ENCODE measurements at places on chromosomes 3 and 15. TPM values are rescaled to one million over a fixed set of nuclear protein-coding genes. Genes with fewer than 3 reads are reported as not detected.

DNA sequence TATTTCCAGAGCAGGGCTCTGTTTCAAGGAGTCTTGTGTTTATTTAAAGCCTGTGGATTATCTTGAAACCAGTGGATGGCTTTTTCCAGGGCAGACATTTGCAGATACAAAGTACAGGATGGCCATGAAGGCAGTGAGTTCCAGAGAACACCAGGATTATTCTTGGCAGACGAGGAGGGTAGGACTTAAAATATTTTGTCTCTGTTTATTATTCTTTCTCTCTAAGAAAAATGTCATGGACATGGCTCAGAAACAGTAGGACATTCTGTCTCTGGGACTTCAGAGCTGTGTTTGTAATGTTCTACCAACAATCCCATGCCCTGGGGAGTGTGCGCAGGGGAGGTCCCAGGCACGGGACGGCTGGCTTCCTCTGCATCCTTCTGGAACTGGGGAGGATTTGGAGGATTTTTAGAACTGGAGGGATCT lies 125.9 kb downstream of the ATP10A start:
- no peak for DNase-seq
- H3K27ac ChIP-seq: peak overlapping the region; percentile 70
- no peak overlapping the region for H3K4me3 ChIP-seq

DNA sequence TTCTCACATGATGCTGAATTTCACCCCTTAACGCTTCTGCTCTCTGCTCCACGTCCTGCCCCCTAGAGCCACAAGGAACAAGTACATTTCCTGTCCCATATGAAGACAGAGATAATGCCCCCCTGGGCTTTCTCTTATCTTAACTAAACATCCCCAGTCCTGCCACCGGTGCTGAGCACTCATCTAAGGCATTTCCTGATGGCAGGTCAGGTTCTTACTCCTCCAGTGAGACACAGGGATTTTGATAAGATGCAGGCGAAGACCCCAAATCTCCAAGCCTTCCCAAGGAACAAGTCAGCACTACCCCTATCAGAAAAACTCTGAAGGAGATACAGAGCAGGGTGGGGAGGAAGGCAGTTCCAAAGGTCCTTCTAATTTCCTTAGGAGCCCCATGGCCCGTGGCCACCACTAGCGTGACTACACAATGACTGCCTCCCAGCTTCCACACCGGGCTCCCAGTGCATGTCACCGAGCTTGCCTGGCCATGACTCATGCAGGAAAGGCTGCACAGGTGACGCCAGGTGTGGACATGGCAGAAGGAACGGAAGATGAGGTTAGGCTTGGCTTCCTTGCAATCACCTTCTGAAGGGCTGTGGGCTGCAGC lies 152.9 kb downstream of the XXYLT1 start:
- peak overlapping the region; percentile 31 for H3K27ac ChIP-seq
- H3K4me3 ChIP-seq: no peak overlapping the region
- no peaks in the 10 kb centered on the region for H3K36me3 ChIP-seq
- peaks cover 5% of the 10 kb centered on the region for H3K4me1 ChIP-seq
- DNase-seq: peak; percentile 82
- no peaks in the 10 kb centered on the region for H3K27me3 ChIP-seq

DNA sequence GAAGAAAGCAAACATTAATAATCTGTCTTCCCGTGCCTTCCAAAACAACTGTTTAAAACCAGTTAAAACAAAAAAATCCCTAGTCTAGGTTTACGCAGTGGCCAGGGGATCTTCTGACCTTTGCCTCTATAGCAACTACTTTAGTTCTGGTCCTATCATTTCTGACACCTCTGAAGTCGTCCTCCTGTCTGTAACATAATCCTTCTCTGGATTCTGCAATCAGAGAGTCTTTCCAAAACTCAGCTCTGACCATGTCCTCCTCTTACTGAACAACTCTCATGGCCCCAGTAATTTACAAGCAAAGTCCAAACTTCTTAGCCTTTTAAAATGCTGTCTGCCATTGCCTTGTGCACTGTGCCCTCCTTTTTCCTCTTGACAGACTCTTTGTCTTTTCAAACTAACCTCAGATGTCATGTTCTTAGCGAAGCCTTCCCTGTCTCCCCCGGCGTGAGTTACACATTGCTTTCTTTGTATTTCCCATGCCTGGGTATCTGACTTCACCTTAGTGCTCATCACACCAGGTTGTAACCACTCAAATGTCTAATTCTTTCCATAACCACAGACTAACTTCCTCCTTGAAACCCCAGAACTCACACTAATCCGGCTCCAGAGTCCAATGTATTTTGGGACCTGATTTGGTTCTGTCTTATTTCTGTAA lies 105.2 kb upstream of the BNIP2 start:
- no peak for DNase-seq
- H3K27ac ChIP-seq: no peak overlapping the region
- H3K27me3 ChIP-seq: no peaks in the 10 kb centered on the region
- H3K36me3 ChIP-seq: no peaks in the 10 kb centered on the region

DNA sequence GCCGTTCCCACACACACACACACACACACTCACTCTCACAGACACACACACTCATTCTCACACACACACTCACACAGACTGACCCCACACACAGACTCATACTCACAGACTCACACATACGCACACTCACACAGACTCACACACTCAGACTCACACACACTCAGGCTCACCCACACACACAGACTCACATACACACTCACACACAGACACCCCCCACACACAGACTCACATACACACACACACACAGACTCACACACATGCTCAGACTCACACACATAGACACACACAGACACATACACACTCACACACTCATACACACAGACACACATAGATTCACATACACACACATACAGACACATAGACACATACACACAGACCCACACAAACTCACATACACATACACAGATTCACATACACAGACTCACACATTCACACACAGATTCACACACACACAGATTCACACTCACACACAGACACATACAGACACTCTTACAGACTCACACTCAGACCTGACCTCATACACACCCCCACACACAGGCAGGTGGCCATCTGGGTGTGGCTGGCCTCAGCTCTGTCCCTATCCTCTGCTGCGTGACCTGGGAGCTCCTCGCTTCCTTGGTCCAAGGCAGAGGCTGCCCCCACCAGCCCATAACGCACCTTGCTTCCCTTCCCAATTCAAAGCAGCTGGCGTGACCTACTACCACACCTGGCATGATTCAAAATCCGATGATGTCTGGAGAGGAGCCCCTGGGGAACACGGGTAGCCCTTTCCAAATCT lies 1.9 kb downstream of the C3orf22 start:
- H3K4me1 ChIP-seq: no peaks in the 10 kb centered on the region
- H3K4me3 ChIP-seq: no peak overlapping the region
- no peak for DNase-seq
- H3K27me3 ChIP-seq: no peaks in the 10 kb centered on the region
- H3K27ac ChIP-seq: no peak overlapping the region
- no peaks in the 10 kb centered on the region for H3K36me3 ChIP-seq

DNA sequence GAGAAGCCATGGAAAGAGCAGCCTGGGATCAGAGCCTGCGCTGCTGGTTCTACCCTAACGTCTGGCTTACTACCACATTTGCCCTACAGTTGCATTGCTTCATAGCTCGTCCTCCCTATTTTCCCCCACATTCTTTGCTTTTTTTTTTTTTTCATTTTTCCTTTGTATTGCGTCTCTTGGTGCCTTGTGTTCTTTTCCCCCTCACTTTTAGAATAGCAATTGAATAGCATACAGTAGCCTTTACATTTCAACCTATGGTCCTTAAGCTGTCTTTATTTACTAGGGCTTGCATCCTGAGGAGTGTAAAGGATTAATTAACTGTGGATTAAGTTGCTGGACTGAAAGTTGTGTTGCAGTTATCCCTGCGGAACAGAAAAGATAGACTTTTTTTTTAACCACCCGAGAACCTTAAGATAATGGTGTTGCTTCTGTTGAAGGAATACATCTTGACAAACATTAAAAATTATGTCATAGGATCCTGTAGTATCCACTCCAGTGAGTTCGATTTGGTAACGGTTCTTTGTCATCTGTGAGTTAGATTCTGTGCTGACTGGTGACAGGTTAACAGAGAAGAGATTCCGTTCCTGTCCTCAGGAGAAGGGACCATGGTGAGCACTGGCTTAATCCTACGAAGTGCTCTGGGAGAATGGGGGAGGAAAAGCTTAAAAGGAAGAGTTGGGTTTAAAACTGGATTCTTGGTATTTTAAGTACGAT lies 417.4 kb upstream of the NAALADL2 start:
- peak overlapping the region; percentile 66 for H3K4me3 ChIP-seq
- H3K4me1 ChIP-seq: peaks cover 36% of the 10 kb centered on the region
- H3K27ac ChIP-seq: peak overlapping the region; percentile 93
- no peaks in the 10 kb centered on the region for H3K36me3 ChIP-seq
- no peak for DNase-seq
- H3K27me3 ChIP-seq: peaks cover 5% of the 10 kb centered on the region

GRCh38 chr15:70361891-70362290 lies 264.2 kb upstream of the TLE3 start:
- H3K36me3 ChIP-seq: no peaks in the 10 kb centered on the region
- H3K4me1 ChIP-seq: peaks cover 12% of the 10 kb centered on the region
- H3K4me3 ChIP-seq: no peak overlapping the region
- H3K27ac ChIP-seq: no peak overlapping the region

The MORC1 gene
- total RNA-seq: not detected

The GABRR3 gene
- total RNA-seq: not detected
